ENCODE measurements at places on chromosomes 6 and 20.

DNA sequence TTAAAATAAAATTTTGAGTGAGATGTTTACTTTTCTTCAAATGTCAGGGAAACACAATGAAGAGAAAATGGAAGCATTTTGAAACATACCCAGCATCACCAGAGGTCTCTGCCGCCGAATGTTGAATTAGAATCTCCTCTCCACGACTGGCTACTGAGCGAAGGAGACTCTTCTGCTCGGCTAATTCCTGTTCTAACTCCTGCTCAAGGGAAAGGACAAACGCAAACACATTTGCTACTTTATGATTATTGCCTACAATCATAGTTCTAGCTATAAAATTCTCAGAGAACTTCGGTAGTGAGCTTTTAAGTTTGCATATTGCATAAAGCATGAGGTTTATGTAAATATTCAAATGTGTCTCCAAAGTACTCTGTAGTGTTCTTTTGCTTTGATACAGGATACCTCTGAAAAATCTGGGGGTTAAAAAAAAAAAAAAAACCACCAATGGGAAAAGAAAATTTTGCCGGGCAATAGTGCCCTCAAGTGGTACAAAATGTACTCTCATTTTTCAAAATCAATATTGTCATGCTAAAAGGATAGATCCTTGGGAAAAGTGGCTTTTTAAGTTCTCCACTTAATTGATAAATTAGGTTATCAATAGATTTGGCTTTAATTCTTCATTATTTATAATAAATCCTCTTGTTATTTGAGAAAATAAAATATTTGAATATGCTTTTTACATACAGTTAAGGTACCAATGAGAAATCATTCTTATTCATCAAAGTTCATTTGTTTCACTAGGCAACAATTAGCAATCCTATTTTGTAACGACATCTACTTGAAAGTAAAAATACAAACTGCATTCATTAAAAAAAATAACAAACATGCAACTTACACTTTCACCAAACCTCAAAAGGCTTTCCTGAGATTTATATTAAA is 369.0 kb downstream of the SYNE1 start:
- no peak for DNase-seq

DNA sequence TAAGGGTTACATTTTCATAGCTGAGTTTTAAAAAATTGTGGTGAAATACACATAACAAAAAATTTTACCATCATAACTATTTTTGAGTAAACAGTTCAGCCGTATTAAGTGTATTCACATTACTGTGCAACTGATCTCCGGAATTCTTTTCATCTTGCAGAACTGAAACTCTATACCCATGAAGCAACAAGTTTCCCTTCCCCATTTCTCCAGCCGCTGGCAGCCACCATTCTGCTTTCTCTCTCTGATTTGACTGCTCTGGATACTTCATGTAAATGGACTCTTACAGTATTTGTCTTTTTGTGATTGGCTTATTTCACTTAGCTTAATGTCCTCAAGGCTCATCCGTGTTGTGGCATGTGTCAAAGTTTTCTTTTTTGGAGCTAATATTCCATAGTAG is 341.6 kb downstream of the QKI start:
- DNase-seq = peak; percentile 61

DNA sequence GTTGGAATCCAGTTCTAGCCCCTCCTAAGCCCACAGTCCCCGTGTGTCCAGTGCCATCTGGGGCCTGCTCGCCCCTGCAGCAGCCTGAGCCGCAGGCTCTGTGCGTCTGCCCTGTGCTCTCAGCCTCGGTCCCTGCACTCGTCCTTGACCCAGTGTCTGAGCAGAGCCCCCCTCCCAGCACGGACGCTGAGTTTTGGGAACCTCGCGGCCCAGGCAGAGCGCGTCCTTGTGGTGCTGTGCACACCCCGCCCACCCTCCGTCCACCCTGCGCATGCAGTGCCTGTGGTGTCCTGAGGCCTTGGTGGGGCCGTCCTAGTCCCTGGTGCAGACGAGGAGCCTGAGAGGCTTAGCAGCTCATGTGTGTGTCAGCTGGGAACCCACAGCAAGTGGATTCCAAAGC is 31.6 kb downstream of the OSBPL2 start:
- no peak for DNase-seq

- DNase-seq = no peak
Observed at GRCh38 chr6:50899306-50899870, 80.7 kb downstream of the TFAP2B start.

DNA sequence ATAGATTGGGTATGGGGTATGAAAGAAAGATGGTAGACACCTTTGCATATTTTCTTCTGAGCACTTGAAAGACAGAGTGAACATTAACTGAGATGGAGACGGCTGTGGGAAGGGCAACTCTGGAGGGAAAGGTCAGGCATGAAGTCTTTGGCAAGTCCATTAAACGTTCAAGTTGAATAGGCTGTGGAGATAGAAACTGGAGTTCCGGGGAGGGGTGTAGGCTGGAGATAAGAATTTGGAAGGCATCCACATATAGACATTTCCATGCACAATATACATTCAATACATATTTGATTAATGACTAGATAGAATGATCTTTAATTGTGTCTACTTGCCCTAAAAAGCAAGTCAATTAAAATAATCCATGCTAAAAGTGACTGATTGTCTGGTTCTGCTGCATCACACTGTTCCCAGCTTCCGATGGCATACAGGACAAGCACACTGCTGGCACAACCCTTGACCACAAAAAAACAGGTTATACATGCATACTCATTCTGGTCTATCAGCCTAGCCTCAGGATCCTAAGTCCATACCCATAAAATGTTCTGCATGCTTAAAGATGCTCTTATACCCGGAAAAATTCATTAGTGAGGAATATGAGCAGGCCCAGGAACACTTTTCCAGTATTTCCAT is 1.9 kb upstream of the MYLK4 start:
- no peak for DNase-seq

- no peak for DNase-seq
Observed at GRCh38 chr6:57130661-57131177, 40.7 kb downstream of the ZNF451 start.

DNA sequence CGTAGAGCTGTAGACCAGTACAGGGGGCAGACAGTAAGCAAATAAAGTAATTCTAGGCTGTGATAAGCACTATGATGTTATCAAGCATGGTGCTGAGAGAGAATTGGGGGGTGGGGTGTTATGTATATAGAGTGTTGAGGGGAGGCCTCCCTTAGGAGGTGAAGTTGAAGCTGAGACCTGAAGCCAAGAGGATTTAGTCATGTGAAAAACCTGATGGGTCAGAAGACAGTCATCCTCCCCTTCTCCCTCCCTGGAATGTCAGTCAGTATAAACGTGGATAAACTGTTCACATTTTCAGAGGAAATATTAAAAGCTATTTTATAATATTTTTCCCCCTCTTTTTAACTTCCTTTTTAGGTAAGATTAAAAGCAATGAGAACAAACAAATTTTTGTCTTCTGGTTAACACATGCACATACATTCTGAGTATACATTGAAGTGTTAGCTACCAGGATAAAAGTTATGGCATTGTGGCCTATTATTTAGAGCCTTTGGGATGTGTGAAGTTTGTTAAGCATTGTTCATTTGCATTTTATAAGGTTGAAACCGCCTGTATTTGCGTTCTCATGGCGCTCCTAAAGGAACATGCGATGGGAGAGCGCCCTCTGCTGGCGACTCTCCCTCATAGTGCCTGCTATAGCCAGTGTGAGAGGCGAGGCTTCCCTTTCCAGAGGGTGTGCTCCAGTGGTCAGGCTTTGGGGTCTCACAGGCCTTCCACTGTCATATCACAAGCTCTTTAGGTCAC is 35.4 kb upstream of the MAPK13 start:
- peak; percentile 78 for DNase-seq

- DNase-seq = peak; percentile 50
Observed at GRCh38 chr6:163398815-163399214, 15.7 kb upstream of the QKI start.

GRCh38 chr6:132763269-132763668 is 5.6 kb upstream of the VNN2 start:
- peak; percentile 52 for DNase-seq

DNA sequence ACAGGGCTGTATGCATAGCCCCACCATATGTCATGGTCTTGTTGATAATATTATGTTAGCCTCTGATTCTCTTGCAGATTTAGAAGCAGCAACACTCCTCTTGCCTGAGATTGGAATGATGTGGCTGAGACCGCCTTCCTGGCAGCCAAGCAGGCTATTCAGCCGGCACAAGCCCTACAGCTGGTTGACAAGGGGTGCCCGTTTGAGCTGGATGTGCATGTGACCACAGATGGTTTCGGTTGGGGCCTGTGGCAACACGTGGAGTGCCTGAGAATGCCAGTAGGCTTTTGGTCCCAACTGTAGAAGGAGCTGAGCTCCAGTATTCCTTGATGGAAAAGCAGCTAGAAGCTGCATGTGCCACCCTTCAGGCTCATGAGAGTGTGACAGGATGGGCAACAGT is 303.6 kb upstream of the POU3F2 start:
- DNase-seq = no peak

DNA sequence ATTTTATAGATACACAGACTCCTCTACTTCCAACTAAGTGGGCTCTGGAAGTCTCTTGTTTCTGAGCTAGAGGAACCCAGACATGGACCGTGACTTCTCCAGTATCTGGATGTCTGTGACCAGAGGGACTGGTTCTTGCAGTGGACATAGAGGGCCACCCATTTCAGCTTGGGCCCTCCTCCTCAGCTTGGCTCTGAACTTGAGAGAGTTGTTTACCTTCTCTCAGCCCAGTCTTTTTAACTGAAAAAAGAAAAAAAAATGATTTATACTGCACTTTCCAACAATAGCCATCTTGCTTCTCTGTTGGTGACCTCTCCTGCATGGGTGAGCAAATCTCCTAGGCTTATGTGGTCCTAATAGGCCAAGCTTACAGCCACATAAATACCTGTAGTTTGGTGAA is 60.3 kb upstream of the TMEM181 start:
- DNase-seq = no peak

DNA sequence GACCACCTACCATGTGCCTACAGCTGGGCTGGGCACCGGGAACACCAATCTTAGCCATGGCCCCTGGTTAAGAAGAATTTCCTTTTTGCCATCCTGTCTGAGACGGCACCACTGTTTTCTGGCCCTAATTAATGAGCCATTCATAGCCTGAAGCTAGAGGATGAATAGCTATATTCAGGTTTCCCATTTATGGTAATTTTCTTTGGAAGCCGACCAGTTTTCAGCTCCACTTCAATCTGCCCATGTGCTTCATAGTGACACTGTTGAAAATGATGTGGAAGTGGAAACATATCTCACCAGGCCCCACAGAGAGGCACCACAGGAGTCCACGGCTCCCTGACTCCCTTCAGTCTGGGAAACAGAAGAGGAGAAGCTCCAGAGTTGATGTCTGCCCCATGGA is 22.6 kb upstream of the ULBP3 start:
- no peak for DNase-seq

DNA sequence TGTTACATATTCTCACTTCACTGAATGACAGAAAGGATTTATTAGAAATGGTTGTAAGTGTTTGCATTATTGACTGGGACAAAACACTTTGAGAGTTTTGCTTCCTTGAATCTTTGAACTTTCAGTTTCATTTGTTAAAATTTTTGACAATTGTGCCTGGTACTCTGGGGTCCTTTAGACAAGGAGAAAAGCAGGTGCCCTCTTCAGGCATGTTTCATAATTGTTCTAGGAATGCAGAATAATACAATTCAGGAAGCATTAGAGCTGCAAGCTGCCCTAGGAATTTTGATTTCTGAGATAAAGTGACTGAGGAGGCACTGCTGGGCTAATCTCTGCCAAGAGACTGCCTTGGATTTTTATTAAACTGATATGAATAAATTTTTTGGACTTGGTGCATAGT is 49.7 kb downstream of the TOP1 start:
- no peak for DNase-seq

DNA sequence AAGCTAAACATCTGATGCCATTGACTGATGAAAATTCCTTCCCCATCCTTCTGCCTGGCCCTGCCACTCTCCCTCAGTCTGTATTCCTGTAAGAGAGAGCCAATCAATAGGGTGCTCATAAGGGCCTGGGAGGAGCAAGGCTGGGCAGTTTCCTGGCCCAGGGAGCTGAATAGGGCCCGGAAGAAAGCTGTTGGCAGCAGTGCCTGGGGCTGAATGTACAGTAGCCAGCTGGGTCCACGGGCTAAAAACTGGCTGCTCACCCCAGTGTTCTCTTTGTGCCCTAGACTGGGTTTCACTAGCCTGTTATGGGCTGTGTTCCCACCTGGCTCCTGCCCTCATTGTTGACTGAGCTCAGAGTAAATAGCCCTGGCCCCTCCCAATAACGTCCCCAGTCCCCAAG is 1.7 kb upstream of the WFDC2 start:
- DNase-seq = no peak

Measured in CD4-positive, alpha-beta T cell treated with Interleukin-15 for 1 hour (primary cell).